COLO829 (cell line): ENCODE measurements at places on chromosomes 11 and 22.

DNA sequence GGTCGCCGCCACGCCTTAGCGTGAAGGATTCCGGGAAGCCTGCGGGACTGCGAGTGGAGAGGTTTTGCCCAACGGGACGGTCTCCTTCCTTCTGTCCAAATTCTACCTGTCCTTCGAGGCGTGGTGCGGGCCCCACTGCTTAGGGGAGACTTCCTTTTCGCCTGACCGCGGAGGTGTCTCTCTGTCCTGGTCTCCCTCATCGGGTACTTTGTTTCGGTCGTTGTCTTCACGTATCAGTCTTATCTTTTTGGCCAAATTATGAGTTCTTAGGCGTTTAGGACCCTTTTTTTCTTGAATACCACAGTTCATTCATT, 388 bp downstream of the HINFP start:
- no peak for DNase-seq

- no peak for DNase-seq
Observed at GRCh38 chr11:93166194-93166593, 31.6 kb downstream of the SLC36A4 start.

- no peak for DNase-seq
Observed at GRCh38 chr11:15871904-15872626, 484.3 kb downstream of the SOX6 start.

DNA sequence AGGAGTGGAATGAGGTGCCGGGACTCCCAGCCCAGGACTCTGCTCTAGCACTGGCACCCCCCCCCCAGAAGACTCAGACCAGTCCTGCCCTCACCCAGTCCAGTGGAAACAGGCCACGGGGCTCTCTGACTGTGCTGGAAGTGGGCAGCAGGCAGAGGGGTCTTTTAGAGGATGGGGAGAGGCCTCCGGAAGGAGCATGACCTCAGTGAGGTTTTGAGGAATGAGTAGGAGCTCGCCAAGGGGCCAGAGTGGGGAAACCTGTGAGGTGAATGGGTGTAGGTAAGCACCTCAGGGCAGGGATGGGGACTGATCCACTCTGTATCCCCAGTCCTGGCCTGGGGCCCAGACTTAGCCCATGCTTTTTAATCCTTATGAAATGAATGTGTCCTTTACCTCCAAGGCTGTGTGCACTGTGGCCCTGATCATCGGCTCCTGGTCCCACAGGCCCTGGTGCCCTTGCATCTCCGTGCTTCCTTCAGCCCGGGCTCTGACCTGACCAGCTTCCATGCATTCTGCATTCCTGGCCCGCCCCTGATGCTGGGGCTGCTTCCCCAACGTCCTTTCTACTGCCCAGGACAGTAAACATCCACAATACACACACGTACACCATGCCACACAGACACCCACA, 24.4 kb upstream of the RFPL3 start:
- DNase-seq = no peak

GRCh38 chr11:35236667-35237003, 97.7 kb downstream of the CD44 start:
- no peak for DNase-seq

DNA sequence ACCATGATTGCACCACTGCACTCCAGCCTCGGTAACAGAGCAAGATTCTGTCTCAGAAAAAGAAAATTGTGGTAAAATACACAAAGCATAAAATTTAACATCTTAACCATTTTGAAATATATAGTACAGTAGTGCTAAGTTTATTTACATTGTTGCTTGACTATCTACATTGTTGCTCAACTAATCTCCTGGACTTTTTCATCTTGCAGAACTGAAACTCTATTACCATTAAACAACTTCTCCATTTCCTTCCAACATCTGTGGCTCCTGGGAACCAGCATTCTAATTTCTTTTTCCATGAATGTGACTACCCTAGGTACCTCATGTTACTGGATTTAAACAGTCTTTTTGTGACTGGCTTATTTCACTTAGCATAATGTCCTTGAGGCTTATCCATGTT, 13.5 kb upstream of the VWA5A start:
- DNase-seq = no peak

DNA sequence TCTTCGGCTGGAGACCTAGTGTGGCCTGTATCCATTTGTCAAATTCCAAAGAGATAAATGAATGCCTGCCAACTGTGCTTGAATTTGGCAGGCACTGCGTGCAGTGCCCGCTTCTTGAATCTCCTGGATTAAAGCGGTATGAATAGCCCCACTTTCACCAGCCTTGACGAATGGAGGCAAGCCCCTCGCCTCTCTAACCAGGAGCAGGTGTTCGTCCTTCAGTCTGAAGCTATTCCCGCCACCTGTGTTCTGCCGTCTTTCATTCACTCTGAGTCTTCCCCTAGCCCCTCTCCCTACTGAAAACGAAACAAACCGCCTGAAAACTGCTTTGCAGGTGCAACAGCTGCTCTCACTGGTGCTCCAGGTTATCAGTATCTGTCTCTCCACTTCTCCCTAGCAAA, 11.2 kb downstream of the NLRP14 start:
- DNase-seq = no peak
